ENCODE measurements at places on chromosomes 12 and 14.

GRCh38 chr14:50060871-50061663 lies 55.3 kb downstream of the VCPKMT start:
- DNase-seq, result peak; percentile 80

- DNase-seq, result no peak
These were observed 14.6 kb downstream of the RAPGEF3 start for GRCh38 chr12:47744005-47744651.

DNA sequence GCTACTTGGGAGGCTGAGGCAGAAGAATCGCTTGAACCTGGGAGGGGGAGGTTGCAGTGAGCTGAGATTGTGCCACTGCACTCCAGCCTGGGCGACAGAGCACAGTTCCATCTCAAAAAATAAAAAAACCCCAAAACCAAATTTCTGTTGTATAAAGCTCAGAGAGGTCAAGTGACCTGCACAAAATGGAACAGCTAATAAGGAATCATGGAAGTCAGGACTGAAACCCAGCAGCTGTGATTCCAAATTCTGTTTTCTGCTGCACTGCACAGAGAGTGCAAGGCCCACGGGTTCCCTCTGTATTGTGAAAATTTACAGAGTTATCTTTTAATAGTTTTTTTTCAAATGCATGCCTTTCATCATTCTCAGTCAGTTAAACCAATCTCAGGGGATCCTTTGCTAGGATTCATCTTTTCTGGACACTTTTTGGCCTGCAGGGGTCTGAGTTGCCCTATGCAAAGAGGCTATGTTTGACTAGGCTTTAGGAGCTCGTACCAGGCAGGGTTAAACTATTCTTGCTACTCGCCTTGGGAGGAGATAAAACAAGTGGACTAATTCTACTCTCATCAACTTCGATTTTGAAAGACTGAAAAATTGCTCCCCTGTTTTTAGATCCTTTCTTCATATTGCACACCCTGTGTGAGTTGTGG lies 26.1 kb upstream of the AACS start:
- no peak for DNase-seq

DNA sequence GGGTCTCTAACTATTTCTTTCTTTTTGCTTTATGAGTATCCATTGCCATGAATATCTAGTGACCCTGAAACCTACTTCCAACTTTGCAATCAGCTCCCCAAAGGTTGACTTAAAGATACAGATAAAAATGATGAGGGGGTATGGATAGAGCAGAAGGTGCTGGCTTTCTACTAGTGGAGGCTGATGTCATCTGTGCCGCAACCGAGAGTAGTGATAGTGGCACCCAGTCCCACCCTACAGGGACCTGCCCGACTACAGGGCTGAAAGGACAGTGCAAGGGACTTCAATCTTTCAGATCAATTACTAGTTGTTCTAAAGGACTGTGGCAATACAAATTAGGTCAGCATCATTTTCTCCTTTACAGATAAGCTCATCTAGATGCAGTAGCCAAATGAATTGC lies 806.0 kb downstream of the VRK1 start:
- DNase-seq, result no peak

DNA sequence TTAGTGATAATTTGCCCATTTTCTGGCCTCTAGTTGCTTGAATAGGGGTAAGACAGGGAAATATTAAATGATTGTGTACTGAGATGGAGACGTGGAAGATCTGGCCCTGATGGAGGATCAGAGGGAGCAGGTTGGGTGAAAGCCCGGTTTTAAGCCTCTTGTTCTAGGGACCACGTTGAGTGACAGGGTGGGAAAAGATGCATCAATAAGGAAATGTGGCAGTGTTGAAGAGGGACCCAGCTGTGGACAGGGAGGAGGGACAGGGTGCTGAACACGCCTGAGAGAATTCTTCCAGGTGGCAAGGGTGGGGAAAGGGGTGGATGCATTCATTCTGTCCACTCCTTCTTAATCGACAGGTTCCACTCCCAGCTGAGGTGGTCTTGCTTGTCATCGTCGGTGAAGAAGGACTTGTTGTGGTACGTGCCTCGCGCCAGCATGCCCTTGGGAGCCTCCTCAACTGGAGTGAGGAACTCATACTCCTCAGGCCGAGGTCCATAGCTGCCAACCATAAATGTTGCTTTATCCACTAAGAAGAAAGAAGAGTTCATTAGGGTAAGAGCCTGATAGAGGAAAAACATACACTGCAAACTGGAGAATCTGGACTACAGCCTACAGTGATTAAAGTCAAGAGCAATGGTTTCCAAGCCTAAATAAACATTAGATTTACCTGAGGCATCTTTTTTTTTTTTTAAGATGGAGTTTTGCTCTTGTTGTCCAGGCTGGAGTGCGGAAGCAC lies 4.0 kb upstream of the ERP27 start:
- no peak for DNase-seq

GRCh38 chr12:70982286-70982685 lies 61.7 kb upstream of the PTPRR start:
- DNase-seq, result no peak

DNA sequence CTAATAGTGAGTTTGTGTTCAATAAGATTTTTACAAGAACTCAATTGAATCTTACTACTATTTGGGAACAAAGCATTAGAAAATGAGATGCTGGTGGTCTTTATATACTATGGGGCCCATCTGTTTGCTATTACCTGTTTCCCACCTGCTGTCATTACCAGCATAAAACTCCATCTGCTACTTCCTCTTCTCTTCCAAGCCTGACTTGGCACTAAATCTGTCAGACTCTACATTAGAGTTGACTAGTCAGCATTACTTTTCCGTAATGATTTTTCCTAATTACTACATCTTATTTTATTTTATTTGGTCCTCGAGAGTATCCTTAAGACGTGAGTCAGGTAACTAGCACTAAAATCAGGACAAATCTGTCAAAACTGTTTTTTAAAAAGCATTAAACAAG lies 68.1 kb upstream of the KRR1 start:
- no peak for DNase-seq

DNA sequence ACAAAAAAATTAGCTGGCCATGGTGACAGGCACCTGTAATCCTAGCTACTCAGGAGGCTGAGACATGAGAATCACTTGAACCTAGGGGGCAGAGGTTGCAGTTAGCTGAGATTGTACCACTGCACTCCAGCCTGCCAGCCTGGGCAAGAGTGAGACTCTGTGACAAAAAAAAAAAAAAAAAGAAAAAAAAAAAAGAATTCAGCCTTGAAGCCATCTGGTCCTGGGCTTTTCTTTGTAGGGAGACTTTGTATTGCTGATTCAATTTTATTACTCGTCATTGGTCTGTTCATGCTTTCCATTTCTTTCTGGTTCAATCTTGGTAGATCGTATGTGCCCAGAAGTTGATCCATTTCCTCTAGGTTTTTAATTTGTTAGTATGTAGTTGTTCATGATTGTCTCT lies 243.1 kb downstream of the RAD51B start:
- DNase-seq, result no peak

GRCh38 chr12:57127101-57127725 lies 1.1 kb upstream of the LRP1 start:
- no peak for DNase-seq

DNA sequence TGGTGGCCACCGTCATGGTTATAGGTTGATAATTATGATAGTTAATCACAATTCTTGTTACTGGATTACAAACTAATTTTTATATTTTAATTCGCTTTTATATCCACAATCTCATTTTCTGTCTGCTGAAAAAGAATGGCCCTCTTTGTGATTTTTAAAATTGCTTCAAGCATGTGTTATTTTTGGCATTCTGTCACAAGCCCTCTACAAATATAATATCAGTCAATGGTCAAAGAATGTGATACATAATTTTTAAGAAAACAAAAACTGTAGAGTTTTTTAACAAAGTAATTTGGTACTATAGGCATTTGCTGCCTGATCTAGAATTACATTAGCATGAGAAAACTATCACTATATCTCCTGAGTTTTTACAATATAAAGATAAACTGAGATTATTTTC lies 352.0 kb upstream of the TMTC1 start:
- no peak for DNase-seq

DNA sequence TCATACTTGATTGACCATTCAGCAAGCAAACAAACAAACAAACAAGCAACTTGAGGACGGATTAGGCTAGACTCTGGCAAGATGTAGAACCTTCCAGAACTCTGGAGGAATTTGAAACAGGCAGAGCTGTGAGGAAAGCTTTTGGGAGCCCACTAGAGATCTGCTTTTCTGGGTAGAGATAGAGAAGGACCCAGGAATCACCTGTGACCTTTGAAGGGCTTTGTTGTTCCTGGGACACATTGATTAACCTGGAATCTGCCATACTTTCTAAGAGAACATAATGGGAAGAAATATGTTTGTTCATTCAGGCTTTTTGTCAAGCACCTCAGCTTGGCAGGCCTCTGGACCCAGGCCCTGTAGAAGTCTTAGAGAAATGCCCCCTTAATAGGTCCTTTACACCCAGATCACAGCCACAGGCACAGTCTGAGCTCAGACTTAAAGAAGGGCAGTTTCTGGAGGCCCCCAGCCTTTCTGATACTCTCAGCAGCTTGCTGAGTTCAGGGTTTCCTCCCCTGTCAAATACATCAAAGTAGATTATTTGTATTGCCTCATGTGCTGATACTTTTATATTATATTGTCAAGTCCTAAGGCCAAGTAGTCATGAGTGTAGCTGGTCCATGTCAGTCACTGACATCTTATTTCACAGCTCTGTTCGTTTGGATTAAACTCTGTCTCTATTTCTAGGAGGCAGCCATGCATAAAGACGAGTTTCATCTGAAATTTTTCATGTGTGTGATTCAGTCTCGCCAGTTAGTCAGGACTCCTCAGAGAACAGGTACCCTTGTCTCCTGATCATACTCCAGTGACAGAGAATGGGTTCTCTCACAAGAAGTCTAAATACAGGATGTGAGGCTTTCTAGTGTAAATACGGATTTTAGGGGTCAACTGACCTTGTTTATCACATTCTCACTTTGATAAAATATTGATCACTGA lies 1.1 kb upstream of the SENP1 start:
- DNase-seq, result no peak

GRCh38 chr12:13745111-13745860 lies 236.1 kb downstream of the GRIN2B start:
- DNase-seq, result no peak

GRCh38 chr12:53324113-53324778 lies 2.8 kb upstream of the AAAS start:
- DNase-seq, result no peak

GRCh38 chr12:113700943-113701342 lies 229.3 kb upstream of the LHX5 start:
- DNase-seq, result peak; percentile 15

GRCh38 chr14:36829547-36829946 lies 167.9 kb downstream of the PAX9 start:
- DNase-seq, result no peak

DNA sequence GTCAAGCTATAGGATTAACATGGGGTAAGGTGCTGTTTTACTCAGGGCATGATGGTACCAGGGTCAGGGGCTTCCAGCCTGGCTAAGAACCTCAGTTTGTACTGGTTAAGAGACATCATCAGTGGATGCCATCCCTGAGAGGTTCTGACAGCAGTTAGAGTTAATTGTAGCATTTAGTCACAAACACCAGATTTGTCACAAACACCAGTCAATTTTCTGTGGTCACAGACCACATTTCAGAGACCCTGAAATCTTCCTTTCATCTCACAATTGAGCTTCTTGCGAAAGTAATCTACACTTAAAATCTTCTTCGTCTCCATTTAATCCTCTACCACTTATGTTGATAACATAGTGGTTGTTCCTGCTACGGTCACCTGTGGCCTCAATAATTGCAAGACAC lies 143.0 kb upstream of the EGLN3 start:
- DNase-seq, result no peak

- DNase-seq, result no peak
These were observed 59.0 kb upstream of the STXBP6 start for GRCh38 chr14:25108959-25109358.

GRCh38 chr12:32024884-32025592 lies 65.8 kb downstream of the RESF1 start:
- no peak for DNase-seq

- DNase-seq, result no peak
These were observed 165.7 kb downstream of the TBX5 start for GRCh38 chr12:114240288-114240687.

DNA sequence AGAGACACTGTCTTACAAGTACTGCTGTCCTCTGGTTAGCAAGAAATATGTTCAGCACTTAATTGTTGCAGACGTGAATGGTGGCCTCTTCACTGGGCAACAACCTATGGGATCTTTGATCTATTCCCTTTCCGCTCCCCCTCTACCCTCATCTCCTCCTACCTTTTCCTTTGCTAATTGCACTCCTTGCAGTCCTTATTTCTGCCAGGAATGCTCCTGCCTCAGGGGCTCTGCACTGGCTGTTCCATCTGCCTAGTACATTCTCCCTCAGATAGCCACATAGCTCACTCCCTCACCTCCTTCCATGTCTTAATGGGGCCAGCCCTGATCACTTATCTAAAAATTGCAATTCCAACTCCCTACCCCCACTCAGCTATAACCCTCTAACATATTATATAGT lies 4.5 kb upstream of the NFYB start:
- DNase-seq, result no peak

DNA sequence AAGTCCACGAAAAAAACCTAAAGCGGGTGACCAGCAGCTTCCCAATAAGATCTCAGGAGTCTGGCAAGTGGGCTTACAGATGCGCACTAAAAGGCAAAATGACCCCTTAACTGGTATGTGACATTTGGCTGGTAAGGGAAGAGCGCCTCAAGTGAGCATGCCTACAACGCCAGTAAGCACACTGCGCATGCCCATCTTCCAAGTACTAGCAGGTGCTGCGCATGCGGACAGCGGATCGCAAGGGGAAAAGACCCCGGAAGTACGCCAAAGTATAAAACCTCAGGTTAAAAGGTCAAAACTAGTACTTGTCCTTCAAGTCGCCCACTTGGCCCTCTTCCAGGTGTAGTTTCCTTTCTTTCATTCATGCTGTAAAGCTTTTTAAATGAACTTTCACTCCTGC lies 518.5 kb upstream of the MDGA2 start:
- no peak for DNase-seq

GRCh38 chr14:105857826-105858675 lies 331.7 kb downstream of the TMEM121 start:
- no peak for DNase-seq

GRCh38 chr12:50685641-50686040 lies 78.3 kb upstream of the ATF1 start:
- DNase-seq, result no peak

- no peak for DNase-seq
These were observed 192.6 kb upstream of the BCL2L14 start for GRCh38 chr12:11877869-11878780.

- DNase-seq, result no peak
These were observed 123.6 kb downstream of the TSPAN9 start for GRCh38 chr12:3200814-3201233.

GRCh38 chr14:94850309-94851211 lies 80.6 kb upstream of the GSC start:
- DNase-seq, result no peak

DNA sequence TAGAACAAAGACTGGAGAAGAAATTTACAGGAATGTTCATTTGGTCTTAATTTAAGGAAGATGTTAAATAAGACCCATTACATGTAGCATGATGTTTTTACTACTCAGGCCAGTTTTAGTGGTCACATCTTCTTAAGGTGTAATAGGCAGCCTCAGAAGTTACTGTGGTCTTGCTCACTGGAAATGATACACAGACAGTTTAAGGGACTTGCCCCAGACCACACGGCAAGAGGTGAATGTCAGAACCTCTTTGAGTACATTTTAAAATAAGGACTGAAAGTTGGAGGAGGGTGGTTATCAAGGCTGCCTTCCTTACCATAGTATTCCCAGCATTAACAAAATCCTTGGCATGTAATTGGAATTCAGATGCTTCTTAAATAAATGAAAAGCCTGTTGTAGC lies 37.9 kb downstream of the LRRK2 start:
- no peak for DNase-seq
